Kidney epithelial cell (primary cell): ENCODE measurements at places on chromosomes 1 and 21.

DNA sequence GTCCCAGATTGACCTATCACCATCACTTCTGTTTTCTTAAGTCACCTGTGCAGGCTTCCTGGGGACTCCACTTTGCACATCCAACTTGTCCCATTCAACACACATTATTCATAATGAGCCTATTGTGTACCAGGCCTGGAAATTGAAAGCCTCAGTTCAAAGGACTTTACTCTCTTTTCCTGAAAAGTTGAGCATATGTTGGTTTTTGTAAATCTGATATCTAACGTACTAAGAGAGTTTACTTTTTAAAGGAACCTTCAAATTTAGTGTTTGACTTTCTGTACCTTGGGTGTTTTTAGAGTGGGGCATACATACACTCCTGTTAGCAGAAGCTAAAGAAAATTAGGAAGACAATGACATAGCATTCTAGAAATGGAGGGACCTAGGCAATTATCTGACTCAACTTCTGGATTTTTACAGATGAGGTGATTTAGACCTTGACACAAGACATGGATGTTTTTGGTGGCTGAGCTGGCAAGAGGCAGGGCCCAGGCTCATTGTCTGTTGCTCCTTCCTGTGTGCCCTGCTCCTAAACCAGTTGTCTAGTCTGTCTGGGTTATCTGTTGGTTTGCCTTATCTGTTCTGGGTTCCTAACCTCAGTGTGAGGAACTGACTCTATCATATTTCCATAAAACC, 336.5 kb downstream of the RPS6KC1 start:
- DNase-seq: no peak

GRCh38 chr1:206556750-206557635, 49.7 kb downstream of the RASSF5 start:
- no peak for DNase-seq

GRCh38 chr21:43345746-43346409, 81.1 kb downstream of the SIK1 start:
- no peak for DNase-seq

DNA sequence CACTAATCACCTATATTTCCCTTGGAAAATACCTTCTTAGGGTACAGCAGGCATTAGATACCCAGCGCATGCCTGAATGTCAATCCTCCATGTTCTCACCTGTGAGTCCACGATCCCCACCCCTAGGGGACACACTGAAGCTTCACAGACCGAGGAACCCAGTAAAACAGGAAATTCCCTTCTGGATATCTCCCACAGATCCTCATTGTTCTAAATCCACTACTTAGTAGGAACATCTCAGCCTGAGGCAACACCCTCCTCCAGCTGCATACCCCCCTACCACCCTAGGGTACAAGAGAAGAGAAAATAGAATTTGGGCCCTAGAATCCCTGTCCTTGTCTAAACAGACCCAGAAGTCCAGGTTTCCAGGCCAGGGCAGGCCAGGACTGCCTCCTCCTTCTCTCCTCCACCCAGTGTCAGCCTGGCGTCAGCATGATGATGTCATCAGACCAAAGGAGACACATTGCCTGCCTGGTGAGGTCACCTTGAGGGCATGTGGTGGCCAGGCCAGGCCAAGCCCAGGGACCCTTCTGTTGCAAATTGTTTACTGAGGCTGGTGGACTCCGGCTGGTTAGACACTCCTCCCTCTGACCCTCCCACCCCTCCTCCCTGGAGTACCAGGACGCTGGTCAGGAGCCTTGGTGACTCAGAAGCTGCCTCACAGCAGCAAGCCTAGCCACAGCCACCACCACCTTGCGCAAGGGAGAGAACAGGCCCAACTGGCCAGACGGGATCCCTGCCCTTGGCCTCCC, 6.2 kb downstream of the NECTIN4 start:
- peak; percentile 85 for DNase-seq

- DNase-seq: no peak
Measured at GRCh38 chr1:236425031-236425663, 31.1 kb downstream of the EDARADD start.

DNA sequence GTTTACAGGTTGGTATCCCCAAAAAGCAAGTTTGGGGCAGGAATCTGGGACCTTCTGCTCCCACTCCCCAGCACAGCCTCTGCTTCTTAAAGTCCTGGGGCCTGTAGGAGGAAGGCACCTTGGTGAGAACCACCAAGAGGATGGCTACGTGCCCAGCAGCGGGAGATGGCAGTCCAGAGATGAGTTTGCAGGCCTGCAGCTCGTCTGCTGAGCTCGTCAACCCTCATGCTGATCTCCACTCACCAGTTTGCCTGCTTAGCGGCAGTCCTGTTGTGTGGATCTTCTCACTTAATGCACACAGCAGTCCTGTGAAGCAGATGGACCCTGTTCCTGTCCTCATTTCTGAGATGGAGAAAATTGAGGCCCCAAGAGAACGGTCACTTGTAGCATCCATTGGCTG, 160.5 kb downstream of the DYRK1A start:
- DNase-seq: no peak

- DNase-seq: peak; percentile 83
Measured at GRCh38 chr1:245258271-245258920, 103.6 kb downstream of the KIF26B start.

DNA sequence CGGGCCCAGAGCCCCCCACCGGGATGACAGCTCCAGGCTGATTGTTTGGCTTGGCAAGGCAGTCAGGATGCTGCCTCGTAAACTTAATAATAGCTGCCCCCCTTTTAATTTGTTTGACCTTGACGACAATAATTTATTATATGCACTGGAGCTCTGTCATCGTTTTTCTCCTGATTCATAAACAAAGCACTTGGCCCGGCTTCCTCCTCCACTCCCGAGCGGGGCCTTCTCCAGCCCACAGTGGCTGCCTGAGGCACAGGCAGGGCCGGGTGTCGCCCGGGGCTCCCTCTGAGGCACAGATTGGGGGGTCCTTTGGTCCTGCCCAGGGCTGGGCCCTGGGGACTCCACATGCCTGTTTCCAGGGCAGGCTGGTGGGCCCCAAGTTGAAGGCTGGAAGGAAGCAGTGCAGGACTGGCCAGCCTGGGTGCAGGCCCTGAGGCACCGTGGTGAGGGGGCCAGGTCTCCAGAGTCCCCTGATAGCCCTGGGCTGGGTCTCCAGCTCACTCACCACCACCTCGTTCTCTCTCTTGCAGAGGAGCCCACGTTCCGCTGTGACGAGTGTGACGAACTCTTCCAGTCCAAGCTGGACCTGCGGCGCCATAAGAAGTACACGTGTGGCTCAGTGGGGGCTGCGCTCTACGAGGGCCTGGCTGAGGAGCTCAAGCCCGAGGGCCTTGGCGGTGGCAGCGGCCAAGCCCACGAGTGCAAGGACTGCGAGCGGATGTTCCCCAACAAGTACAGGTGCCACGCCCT, 52.0 kb upstream of the ARHGEF16 start:
- DNase-seq: no peak

DNA sequence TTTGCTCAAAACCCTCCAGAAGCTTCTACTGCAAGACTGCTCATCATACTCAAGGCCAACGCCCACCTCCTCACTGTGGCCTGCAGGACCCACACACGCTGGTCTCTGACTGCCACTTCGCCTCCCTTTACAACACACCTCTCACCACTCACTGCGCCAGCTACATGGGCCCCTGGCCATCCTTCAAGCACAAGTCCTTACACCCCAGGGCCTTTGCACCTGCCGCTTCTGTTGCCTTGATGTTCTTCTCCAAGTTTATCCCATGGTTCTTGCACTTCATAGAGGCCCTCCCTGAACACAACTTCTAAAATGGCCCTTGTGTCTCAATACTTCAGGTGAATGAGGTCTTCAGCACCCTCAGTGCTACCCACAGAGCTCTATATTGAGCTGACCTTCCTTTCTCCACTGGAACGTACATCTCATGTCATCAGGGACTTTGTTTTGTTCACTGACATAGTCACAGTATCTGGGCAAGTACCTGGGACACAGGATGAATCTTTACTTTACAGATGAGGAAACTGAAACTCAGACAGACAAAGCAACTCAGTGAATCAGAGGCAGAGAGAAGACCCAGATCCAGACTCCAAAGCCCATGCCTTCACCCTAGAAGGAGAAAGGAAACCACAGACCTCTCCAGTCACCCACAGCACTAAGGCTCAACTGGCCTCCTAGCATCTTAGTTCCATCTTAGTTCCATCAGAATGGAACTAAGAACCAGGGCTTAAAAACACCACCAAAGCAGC, 34.7 kb upstream of the CLSTN1 start:
- no peak for DNase-seq

GRCh38 chr1:57329001-57329527, 94.8 kb downstream of the DAB1 start:
- no peak for DNase-seq

GRCh38 chr1:2194319-2194897, at the start of gene FAAP20:
Gene FAAP20 (minus strand): TSS chr1:2194772. CDS start chr1:2194749, 23 bp downstream.
- no peak for DNase-seq

- no peak for DNase-seq
Measured at GRCh38 chr1:217134857-217135568, 411.8 kb upstream of the ESRRG start.

DNA sequence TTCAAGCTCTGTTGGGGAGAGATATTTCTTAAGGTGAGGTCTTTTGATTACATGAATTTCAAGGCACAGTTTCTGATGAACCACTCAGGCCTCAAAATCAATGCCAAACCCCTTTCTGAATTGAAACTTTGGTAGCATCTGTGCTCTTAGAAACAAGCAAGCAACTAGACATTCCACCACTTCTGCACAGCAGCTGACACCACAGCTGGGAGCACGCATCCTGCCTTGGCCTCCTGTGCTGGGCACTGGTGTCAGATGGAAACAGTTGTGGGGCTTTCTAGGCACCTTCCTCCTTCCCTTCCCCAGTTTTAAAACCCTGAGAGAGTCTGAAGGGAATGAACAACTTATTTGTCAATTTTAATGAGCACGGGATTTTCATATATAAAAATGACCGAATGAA, 360.2 kb downstream of the ADGRL2 start:
- no peak for DNase-seq

DNA sequence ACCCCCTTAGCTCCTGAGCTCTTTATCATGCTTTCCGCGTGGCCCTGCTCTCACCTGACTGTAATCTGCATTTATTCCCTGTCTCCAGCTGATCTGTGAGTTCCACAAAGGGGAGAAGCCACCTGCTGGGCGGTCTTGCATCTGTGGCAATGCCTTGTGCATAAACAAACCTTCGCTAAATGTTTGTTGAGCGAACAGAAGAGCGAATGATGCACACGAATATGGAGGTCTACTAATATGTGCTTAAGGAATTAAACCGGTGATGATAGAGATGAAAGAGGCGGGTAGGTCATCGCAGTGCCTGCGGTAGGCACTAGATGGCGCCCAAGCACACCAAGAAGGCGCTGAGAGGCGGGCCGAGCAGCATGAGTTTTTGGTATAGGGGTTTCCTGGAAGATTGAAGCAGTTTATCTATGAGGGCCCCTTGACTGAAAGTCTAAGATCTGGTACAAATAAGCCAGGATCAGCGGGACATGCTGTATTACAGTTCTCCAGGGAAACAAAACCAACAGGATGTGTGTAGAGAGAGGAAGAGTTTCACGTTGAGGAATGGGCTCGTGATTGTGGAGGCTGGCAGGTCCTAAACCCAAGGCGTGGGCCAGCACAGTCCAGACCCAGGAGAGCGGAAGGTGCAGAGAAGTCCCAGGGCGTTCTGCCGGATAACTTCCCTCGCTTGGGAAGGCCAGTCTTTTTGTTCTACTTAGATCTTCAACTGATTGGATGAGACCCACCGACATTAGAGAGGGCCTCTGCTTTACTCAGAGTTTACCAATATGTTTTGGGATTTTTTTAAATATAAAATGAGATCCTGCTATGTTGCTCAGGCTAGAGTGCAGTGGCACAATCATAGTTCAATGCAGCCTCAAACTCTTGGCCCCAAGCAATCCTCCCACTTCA, 34.7 kb downstream of the TOMM20 start:
- no peak for DNase-seq
